ENCODE measurements at places on chromosomes 4 and X.

- peak; percentile 43 for DNase-seq
Measured at GRCh38 chr4:89152972-89153371, 41.6 kb downstream of the TIGD2 start.

DNA sequence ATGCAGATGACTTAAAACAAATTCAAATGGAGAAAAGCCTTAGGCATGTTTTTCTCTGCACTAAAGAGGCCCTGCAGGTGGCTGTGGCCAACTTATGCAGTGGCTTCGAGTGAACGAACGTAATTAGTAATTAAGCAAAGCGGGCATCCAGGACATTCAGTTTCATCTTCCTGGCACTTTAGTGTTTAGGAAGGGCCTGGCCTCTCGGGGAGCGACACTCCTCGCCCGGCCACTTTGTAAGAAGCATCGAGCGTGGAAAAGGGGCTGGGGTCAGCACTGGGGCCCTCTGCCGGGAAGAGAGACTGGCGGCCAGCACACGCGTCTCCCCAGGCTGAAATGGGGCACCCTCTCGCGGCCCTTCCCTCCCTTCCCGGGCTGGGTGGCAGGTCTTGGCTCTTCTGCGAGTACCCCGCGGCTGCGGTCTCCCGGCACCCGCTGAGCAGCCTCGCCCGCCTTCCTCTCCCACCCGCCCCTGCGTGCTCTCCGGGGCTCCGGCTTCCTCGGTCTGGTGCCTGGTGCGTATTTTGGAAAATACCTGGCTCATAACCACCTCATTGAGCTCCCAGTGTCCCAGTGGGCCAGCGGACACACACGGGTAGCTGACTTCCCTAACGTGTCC, 677 bp upstream of the CYP4V2 start:
- peak; percentile 34 for DNase-seq

- no peak for DNase-seq
Measured at GRCh38 chr4:142781114-142781513, 65.0 kb downstream of the INPP4B start.

GRCh38 chrX:20116577-20117240, at the start of gene MAP7D2:
Gene MAP7D2 (minus strand): TSS chrX:20116907. CDS start chrX:20116879, 28 bp downstream.
- DNase-seq, result no peak

- no peak for DNase-seq
Measured at GRCh38 chr4:112818594-112818965, 181.6 kb downstream of the LARP7 start.

DNA sequence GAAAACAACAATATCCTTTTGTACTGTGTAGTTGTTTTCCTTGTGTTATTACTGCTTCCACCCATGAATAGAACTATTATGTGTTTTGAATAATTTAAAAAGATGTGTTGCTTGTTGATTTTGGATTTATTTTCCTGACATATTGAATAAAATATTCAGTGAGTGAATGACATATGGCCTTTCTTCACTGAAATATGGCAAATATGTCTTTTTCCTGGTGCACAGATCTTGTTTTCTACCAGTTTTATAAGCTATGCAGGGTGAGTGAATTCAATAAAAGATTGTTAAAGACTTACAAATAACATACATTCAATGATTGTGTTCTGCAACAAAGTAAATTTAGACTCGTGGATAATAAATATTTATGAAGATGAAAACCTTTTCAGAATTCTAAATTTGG, 1216.3 kb upstream of the ADGRL3 start:
- no peak for DNase-seq

GRCh38 chrX:129577473-129577872, 37.4 kb downstream of the OCRL start:
- peak; percentile 84 for DNase-seq

GRCh38 chrX:154457491-154458115, 478 bp upstream of the PLXNA3 start:
- no peak for DNase-seq

GRCh38 chr4:165715989-165716388, 157.0 kb upstream of the TLL1 start:
- peak; percentile 52 for DNase-seq

- DNase-seq, result no peak
Measured at GRCh38 chrX:117982694-117983392, 133.8 kb downstream of the KLHL13 start.

- DNase-seq, result no peak
Measured at GRCh38 chrX:119359618-119360382, 39.3 kb upstream of the SLC25A43 start.

DNA sequence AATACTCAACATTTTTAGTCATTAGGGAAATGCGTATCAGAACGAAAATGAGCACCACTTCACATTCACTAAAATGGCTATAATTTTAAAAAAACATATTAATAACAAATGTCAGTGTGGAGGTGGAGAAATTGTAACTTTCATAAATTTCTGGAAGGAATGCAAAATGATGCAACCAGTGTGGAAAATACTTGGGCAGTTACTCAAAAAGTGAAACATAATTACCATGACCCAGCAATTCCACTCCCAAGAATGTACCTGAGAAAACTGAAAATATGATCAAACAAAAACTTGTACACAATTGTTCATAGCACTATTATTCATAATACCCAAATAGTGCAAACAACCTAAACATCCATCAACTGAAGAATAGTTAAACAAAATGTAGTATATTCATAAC, 76.1 kb upstream of the FAM241A start:
- peak; percentile 5 for DNase-seq

DNA sequence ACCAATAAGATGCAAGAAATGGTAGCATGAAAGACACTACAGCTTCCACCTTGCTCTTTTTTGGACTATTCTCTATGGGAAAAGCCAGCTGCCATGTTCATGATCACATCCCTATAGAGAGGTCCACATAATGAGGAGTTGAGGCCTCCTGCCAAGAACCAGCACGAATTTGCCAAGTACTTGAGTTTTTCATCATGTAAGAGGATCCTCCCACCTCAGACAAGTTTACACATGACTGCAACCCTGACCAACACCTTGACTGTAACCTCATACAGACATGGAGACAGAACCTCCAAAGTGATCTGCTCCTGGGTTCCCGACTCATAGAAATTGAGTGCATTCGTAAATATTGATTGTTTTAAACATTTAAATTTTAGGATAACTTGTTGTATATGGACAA, 135.2 kb upstream of the TSPAN5 start:
- no peak for DNase-seq

DNA sequence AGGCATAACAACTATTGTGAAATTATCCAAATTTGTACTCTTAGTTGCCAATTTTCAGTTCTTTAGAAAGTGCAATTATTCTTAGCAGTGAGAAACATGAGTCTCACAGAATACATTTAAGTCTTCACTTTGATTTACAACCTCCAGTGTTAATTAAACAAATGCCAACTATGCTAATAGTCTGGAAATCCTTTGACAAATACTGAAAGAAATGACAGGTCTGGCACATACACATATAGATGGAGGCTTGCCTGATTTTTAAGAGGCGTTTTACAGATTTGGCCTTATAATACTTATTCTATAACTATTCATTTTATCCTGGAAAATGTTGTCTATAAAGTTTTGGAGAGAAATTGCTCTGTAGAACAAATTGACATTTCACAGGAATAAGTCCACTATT, 320.1 kb downstream of the TRIML1 start:
- DNase-seq, result no peak

DNA sequence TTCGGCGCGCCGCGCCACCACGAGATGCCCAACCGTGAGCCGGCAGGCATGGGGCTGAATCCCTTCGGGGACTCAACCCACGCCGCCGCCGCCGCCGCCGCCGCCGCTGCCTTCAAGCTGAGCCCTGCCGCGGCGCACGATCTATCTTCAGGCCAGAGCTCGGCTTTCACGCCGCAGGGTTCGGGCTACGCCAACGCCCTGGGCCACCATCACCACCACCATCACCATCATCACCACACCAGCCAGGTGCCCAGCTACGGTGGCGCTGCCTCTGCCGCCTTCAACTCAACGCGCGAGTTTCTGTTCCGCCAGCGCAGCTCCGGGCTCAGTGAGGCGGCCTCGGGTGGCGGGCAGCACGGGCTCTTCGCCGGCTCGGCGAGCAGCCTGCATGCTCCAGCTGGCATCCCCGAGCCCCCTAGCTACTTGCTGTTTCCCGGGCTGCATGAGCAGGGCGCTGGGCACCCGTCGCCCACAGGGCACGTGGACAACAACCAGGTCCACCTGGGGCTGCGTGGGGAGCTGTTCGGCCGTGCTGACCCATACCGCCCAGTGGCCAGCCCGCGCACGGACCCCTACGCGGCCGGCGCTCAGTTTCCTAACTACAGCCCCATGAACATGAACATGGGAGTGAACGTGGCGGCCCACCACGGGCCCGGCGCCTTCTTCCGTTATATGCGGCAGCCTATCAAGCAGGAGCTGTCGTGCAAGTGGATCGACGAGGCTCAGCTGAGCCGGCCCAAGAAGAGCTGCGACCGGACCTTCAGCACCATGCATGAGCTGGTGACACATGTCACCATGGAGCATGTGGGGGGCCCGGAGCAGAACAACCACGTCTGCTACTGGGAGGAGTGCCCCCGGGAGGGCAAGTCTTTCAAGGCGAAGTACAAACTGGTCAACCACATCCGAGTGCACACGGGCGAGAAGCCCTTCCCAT, 1.1 kb downstream of the ZIC3 start:
- peak; percentile 35 for DNase-seq

- peak; percentile 44 for DNase-seq
Measured at GRCh38 chr4:155705664-155706063, 39.0 kb downstream of the GUCY1A1 start.

DNA sequence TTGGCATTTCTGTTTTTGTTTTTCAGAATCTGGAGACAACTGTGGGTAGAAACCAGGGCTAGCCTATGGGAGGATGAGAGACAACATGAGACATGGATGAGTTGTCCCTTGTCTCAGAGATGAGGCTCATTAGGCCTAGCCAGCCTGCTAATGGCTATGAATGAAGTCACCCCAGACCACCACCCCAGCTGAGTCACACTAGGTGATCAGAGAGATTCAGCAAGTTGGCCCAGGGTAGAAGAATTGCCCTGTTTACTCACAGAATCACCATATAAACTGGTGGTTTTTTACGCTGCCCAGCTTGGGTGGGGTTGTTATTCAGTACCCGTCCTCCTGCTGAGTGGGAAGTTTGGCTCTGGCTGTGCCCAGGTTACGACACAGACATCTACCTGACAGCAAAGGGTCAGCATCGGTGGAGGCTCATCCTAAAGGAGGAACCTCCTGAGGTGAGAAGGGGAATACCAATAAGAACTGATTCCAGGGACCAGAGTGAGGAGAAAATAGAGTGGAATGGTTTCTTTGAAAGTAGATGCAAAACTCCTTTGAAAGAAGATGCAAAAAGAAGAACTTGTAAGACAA, 17.2 kb upstream of the ARSJ start:
- no peak for DNase-seq

DNA sequence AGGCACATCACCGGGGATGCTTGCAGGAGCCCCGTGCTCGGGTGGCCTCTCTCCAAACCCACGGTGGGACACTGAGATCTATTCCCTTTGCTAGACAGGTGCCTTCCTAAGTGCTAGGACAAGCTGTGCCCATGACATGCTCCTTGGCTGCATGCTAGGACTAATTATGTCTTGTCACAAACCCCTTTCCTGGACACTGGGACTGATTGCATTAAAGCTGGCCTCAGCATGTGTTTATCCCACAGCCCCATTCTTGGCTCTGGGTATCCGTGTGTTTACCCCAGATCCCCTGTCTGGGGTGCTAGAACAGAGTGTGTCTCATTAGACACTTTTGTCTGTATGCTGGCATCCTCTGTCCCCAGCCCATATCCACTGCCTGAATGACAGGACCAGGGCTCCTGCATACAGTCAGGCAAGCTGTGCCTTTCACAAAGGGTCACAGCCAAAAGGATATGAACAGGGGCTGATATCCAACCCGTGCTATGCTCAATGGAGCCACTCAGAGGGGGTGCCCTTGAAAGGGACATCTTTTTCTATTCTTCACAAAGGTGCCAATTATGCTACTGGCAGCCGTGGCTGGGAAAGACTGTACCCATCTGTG, 9.2 kb upstream of the IQSEC2 start:
- no peak for DNase-seq

DNA sequence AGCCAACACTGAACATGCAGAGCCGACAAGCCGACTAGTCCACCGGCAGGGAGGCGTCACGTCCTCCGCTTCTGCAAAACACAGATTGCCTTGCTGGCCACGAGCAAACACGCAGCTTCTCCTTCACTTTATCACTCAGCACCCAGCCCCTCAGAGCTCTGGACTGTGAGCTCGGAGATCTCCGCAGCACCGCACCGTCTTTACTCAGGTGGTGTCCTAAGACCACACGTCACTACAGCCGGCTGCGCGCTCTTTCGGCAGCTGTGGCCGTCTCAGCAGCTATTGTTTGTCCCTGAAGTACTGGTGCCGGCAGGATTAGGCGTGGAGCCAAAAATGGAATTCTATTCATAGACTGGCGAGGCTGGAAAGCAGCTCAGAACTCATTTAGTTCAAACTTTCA, 72.0 kb downstream of the FAT1 start:
- peak; percentile 79 for DNase-seq

- DNase-seq, result no peak
Measured at GRCh38 chr4:176755613-176756012, 37.1 kb downstream of the VEGFC start.

DNA sequence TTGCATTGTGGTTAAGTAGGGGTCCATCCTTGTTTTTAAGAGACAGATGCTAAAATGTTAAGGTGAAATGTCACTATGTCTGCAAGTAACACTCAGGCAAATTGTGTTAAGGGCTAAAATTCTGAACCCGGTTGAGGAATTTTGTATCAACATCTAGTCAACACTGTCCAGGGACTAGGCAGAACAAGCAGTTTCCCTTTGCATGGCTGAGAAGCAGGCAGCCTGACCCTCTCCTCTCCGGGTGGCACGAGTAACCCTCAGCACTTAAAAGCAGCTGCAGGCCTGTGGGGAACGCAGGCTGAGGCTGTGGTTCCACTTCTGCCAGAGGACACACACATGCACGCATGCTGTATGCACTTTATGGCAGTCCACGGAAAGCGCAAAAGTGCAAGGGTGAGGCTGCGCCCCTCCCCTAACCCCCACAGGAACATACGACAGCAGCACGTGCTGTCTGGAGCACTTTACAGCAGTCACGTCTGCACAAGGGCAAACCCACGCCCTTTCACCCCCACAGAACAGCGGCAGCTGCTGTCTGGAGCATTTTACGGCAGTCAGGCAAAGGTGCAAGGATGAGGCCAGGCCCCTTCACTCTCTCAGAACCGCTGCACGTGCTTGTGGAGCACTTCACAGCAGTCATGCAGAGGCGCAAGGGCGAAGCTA, 619 bp upstream of the MPC1L start:
- DNase-seq, result no peak

DNA sequence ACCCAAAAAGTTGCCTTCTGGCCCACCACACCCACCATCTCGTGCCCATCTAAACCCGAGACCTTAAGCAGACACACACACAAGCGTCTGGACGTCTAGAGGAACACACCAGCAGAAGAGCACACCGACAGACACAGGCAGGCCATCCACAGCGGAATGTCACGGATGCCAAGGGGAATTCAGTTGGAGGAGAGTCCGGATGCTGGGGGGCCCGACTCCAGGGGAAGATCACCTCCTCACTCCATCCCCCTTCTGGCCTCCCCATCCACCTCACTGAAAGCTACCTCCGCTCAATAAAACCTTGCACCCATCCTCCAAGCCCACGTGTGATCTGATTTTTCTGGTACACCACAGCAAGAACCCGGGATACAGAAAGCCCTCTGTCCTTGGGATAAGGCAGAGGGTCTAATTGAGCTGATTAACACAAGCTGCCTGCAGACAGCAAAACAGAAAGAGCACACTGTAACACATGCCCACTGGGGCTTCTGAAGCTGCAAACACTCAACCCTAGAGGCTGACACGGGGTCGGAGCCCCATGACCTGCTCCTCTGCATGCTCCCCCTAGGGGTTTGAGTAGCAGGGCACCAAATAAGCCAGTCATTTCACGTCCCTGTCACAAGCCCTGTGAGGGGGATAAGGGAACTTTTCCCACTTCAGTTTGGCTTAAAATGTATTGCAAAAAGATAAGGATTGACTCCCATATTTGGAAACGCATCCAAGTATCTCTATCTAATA, 339.6 kb upstream of the PCDH10 start:
- no peak for DNase-seq

All from astrocyte of the spinal cord (primary cell).